ENCODE measurements at places on chromosomes 5 and 9. TPM values are rescaled to one million over a fixed set of nuclear protein-coding genes. Genes with fewer than 3 reads are reported as not detected.

The GDNF gene
- 0.47 TPM for polyA plus RNA-seq

DNA sequence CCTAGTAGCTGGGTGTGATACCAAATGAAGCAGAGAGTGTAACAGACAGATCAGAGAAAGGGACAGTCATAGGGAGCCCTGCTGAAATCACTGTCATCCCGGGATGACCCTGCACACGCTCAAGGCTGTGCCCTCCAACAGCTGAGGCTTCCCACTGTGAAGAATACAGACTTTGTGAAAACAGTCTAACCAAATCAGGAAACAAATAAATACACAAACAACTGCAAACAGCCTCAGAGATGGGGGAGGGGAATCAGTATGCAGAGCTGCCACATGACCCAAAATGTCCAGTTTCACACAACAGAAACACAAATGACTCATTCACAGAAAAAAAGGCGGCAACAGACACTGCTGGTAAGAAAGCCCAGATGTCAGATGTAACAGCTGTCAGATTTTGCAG is 101.9 kb downstream of the ADAMTS2 start:
- no peak overlapping the region for H3K4me3 ChIP-seq
- H3K36me3 ChIP-seq = no peaks in the 10 kb centered on the region
- DNase-seq = no peak
- H3K27ac ChIP-seq = no peak overlapping the region
- no peaks in the 10 kb centered on the region for H3K27me3 ChIP-seq
- peaks cover 3% of the 10 kb centered on the region for H3K4me1 ChIP-seq

DNA sequence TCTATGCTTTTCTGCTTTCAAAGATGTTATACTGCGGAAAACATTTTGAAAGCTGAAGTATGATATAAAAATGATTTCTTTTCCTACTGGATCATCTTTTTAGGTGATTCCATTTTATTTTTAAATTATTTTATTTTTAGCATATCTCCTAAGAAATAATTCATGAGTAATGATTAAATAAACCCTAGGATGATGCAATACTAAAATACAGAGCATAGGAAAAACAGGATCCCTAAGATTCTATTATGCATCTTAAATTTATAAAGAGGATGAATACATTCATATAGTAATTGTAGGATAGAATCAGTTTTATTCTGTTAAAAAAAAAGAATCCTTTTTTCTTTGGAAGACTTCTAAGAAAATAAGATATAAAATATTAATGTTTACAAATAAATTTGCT is 10.9 kb downstream of the POLK start:
- H3K27ac ChIP-seq = no peak overlapping the region
- H3K4me3 ChIP-seq = no peak overlapping the region
- no peaks in the 10 kb centered on the region for H3K36me3 ChIP-seq
- no peaks in the 10 kb centered on the region for H3K27me3 ChIP-seq
- no peak for DNase-seq

DNA sequence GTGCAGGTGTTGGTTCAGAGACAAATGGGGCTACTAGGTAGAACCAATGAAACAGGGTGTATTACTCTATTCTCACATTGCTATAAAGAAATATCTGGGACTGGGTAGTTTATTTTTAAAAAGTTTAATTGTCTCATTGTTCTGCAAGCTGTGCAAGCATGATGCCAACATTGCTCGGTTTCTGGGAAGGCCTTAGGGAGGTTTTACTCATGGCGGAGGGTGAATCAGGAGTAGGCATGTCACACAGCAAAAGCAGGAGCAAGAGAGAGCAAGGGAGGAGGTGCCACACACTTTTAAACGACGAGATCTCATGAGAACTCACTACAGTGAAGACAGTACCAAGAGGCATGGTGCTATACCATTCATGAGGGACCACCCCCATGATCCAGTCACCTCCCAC is 134.6 kb downstream of the PIK3R1 start:
- H3K27ac ChIP-seq = no peak overlapping the region
- no peaks in the 10 kb centered on the region for H3K4me1 ChIP-seq
- no peaks in the 10 kb centered on the region for H3K27me3 ChIP-seq
- no peaks in the 10 kb centered on the region for H3K36me3 ChIP-seq
- no peak for DNase-seq
- no peak overlapping the region for H3K4me3 ChIP-seq

Data from spinal cord (tissue), 10 donors.